ENCODE measurements at places on chromosomes 16 and 17.

GRCh38 chr17:31392856-31393748, 1.6 kb downstream of the RAB11FIP4 start:
- no peak for DNase-seq

DNA sequence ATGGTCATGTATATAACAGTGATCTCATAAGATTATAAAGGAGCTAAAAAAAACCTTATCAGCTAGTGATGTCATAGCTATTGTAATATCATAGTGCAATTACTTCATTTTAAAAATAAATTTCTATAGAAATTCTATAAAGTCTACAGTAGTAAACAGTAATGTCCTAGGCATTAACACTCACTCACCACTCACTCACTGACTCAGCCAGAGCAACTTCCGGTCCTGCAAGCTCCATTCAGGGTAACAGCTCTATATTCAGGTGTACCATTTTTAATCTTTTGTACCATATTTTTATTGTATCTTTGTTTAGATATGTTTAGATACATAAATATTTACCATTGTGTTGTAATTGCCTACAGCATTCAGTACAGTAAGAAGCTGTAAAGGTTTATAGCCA, 524.4 kb upstream of the CDH5 start:
- no peak for DNase-seq

GRCh38 chr17:45936610-45937009, 42.3 kb downstream of the MAPT start:
- DNase-seq, result no peak

DNA sequence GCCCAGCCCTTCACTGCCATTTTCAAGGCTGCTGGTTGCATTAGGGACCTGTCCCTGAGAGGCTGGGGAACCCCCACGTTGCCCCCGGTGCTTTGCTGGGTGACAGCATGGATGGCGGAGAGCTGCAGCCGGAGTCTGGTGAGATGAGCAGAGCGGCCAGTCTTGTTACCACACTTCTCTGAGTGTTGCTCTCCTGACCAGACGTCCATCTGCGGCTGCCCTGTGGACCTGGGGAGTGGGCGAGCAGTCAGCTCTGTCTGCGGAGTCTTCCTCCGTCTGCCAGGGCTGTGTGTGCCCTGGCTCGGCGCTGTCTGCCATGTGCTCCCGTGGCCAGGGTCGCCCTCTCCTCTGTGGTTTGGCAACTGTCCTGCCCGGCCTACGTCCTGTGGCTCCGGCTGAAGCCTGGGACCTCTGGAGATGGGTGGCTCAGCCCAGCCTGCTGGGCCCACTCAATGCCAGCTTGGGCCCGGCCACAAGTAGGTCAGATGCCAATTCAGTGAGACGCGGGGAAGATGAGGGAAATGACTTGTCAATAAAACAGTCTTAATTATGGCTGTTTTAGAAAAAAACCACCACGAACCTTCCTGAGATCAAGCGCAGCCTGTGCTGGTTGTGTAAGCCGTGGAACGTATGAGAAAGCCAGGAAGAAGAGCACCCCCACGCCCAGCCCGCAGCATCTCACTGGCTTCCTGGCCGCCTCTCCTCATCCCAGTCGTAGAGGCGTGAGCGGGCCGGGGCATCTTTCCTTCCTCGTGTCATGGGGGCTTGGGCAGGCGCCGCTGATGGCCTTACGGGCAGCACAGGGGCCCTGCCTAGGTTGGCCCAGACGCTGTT, 7.9 kb downstream of the KCTD5 start:
- DNase-seq, result no peak

DNA sequence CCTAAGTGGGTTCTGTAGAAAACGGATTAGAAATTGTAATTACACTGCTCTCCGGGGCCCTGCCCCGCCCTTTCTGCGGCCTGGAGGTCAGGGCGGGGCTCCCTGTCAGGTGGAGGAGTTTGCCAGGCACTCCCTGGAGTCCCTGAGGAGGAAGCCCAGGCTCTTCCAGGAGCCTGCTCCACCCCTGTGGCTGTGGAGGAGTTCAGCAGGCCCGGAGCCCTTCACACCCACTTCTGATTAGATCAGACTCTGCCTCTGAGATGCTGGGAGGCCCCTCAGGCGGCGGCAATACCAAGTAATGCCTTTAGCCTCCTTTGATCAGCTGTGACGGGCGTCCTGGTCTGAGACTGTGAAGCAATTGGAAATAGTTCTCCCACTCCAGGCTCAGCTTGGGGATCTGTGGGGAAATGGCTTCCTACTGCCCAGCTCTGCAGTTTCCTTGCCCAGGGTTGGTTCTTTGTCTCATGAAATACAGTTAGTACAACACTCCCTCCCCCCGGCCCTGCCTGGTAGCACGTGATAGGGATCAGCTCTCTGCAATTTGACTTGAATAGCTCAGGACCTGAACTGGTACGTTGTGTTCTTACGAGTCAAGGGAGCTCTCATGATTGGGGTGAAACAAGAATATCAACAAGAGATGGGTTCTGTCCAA, 22.3 kb downstream of the BAIAP2 start:
- DNase-seq, result no peak

- no peak for DNase-seq
These were observed 5.7 kb downstream of the DLG4 start for GRCh38 chr17:7213895-7214299.
